AG04450 (cell line): ENCODE measurements at places on chromosomes 6 and 20. TPM values are rescaled to one million over a fixed set of nuclear protein-coding genes. Genes with fewer than 3 reads are reported as not detected.

Gene EYA4
- 30.9 and 37.8 TPM in 2 replicates for polyA plus RNA-seq

Gene KCNG1
- polyA plus RNA-seq, result 16.0 and 20.3 TPM in 2 replicates

Gene TUBB
- polyA plus RNA-seq, result 1,457 and 1,715 TPM in 2 replicates

Gene MRAP2
- not detected in 2 replicates for polyA plus RNA-seq

Gene ATP9A
- 35.3 and 37.1 TPM in 2 replicates for polyA plus RNA-seq

Gene SAMD5
- 1.9 and 3.1 TPM in 2 replicates for polyA plus RNA-seq

Gene LTB
- not detected in 2 replicates for polyA plus RNA-seq

Gene DEFB113
- not detected in 2 replicates for polyA plus RNA-seq

Gene C6orf141
- polyA plus RNA-seq, result not detected in 2 replicates

Gene NRSN1
- not detected in 2 replicates for polyA plus RNA-seq

Gene ANGPT4
- not detected in 2 replicates for polyA plus RNA-seq

Gene GRM1
- polyA plus RNA-seq, result 0.01 TPM in 2 replicates

Gene C6orf163
- polyA plus RNA-seq, result 0.57 and 0.81 TPM in 2 replicates

Gene CDSN
- not detected in 2 replicates for polyA plus RNA-seq

Gene GSTA1
- polyA plus RNA-seq, result not detected in 2 replicates
